ENCODE measurements at places on chromosomes 3 and 15.

GRCh38 chr15:30992249-30992864 is 929 bp upstream of the MTMR10 start:
- no peak for DNase-seq

- DNase-seq, result no peak
Measured at GRCh38 chr3:172869784-172870518, 119.4 kb downstream of the ECT2 start.

DNA sequence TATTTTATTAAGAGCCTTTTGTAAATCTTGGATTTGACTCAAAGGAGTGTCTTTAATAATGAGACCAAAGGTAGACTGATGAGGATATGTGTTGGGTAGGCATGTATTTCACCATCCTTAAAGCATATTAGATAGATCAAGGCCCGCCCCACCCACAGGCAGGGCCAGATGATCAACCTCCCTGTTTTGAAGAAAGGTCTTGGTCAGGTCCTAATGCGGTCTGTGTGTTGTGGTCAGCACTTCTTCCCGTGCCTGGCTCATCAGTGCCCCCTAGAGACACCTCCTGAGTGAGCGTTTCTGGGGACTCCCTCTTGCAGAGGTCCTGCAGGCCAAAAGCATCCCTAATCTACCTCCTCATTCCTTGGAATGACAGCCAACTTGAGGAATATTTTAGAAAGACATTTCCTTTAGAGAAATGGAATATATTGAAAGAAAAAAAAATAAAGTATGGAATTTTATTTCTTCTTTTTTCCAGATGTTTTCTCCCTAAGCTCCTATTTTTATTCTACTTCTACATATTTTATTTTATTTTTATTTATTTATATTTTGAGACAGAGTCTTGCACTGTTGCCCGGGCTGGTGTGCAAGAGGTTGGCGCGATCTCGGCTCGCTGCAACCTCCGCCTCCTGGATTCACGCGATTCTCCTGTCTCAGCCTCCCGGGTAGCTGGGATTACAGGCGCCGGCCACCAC is 6.0 kb downstream of the TM4SF4 start:
- DNase-seq, result peak; percentile 61

GRCh38 chr3:130758624-130759369 is 12.2 kb upstream of the PIK3R4 start:
- DNase-seq, result no peak

- no peak for DNase-seq
Measured at GRCh38 chr3:31713816-31714215, 181.1 kb downstream of the STT3B start.
